ENCODE measurements at places on chromosomes 4 and X.
A peak's percentile ranks its signal among the peaks of the same experiment; 100 is the strongest.

DNA sequence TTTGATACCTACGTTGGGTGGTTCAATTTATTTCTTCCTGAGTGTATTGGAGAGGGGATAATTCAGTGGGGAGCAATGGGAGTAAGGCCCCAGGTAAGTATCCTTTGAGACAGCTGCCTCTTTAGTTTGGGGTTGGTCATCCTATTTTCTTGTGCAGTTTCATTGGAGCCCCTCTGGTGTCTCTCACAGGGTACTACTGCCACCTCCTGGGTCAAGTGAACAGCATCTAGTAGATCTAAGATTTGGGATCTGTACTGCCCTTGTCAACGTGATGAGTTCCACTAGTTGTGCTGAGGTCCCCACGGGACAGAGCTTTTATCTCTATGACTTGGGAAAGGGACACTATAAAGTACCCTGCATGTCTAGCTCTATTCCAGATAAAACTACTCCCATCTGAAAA is 80.6 kb downstream of the PBDC1 start:
- peak; percentile 49 for DNase-seq

GRCh38 chr4:185305979-185306442 is 89.7 kb downstream of the LRP2BP start:
- no peak for DNase-seq

DNA sequence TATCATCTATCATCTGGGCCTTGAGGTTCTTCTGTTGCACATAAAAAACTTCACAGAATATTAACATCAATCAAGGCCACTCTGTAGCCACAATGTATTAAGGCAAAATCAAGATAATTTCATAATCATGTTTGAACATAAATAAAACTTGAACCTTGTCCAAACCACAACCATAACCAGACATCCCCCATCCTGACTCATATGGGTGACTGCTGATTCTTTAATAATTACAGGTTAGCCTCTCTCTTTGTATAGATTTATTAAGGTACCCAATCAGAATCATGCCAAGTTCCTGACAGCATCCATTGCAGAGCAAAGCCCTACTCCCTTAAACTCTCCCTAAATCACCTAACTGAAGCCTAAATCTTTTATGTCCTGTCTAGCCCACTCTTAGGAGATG is 16.7 kb upstream of the AREG start:
- no peak for DNase-seq

DNA sequence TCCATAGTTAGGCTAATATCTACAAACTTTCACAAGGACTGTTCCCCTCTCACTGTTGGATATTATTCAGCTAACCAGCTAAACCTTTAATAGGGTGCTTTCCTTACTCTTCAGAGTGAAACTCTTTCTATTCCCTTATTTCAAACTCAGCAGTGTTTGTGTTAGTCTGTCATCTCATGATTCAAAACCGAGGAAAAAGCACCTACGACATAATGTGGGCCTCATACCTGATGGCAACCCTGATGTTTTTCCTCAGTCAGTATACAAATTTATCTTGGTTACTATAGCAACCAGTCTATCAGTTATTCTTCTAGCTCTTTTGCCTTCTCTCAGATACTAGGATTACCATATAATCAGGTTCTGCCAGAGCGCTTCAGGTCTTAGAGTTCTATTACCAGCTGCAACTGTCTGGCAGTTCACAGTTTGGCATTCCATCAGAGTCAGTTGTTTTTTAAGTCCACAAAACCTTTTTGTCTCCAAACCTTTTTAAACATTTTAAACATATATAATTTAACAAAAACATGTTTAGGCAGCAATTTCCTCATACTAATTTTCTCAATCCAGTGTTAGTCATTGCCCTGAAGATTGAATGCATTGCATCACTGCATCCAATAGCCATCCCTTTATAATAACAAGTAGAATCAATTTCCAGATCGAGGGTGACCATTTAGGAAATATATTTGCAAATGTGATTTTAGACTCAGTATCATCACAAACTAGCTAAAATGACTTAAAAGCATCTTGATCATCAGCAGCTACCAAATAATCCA is 7.4 kb downstream of the WDR44 start:
- no peak for DNase-seq

DNA sequence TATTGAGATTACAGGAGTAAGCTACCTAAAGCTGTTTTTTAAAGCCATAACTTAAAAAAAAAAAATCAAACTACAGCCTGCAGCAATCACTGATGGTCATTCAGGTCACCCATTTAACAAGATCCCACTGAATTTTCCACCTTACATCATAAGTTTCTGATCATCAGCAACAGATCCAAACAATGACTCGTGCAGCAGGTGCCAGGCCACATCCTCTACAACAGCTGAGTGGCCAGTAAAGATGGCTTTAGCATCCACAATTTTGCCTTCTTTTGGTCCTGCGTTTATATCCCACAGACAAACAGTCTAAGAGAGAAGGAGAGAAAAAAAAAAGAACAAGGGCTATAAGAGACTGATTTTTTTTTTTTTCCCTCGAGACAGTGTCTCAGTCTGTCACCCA is 16.6 kb downstream of the RBBP7 start:
- no peak for DNase-seq
